ENCODE measurements at places on chromosomes 7 and 10.

GRCh38 chr7:90201500-90202195, 9.9 kb upstream of the STEAP2 start:
- DNase-seq = no peak

DNA sequence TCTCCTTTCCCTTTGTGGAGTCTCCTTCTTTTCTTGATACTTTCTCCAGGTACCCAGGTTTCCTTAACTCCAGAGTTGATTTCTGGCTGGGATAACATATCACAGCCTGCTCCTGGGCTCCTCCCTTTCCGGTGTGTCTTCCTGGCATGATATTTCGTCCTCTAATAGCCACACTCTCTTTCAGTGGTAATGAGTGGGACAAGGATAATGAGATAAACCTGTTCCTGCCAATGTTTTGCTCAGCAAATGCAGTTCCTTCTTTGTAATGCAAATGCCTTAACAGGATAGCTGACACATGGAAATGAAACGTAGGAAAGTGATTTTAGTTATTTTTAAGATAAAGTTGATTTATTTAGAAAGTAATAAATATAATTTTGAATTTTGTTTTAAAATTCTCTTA, 168.6 kb downstream of the NRP1 start:
- no peak for DNase-seq

GRCh38 chr7:5426226-5426475, 2.5 kb upstream of the TNRC18 start:
- DNase-seq = peak; percentile 72

DNA sequence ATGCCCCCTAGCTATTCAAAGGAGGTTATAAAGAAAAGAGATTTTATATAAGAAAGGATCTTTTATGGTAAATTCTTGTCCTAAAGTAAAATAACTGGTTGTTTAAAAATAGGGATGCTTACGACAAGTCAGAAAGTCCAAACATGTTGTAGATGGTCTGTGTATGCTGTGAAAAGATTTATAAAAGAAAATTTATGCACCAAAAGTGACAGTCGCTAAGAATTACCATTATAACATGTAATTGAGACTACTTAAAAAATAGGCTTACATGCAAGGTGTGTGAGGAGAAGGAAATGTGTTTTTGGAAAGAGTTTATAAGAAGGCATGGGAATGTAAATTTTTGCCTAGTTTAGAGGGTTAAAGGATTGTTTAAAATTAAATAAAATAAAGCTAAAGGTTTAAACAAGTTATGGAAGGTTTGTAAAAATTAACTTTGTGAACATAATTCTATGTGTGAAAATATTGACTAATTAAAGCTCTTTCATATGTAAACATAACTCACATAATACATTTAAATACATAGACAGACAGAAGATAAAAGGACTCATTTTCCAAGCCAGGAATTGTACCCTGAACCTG, 118.5 kb downstream of the LYZL1 start:
- no peak for DNase-seq

GRCh38 chr7:155291045-155291530, 6.6 kb upstream of the INSIG1 start:
- no peak for DNase-seq

- DNase-seq = no peak
Measured at GRCh38 chr7:5339955-5340354, 57.2 kb downstream of the SLC29A4 start.

GRCh38 chr7:15555381-15555859, 6.4 kb downstream of the AGMO start:
- no peak for DNase-seq

GRCh38 chr7:101598986-101599771, 29.9 kb downstream of the MYL10 start:
- DNase-seq = no peak

- no peak for DNase-seq
Measured at GRCh38 chr7:30163231-30163894, 28.6 kb downstream of the MTURN start.

DNA sequence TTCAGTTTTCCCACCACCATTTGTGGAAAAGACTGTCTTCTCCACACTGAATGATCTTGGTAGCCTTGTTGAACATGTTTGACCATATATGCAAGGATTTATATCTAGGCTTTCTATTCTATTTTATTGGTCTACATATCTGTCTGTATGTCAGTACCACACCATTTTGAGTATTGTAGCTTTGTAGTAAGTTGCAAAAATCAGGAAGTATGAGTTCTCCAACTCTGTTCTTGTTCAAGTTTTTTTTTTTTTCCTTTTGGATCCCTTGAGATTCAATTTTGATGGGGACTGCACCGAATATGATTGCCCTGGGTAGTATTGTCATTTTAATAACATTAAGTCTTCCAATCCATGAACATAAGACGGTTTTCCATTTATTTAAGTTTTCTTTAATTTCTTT, 176.8 kb downstream of the DNAJC1 start:
- DNase-seq = no peak

DNA sequence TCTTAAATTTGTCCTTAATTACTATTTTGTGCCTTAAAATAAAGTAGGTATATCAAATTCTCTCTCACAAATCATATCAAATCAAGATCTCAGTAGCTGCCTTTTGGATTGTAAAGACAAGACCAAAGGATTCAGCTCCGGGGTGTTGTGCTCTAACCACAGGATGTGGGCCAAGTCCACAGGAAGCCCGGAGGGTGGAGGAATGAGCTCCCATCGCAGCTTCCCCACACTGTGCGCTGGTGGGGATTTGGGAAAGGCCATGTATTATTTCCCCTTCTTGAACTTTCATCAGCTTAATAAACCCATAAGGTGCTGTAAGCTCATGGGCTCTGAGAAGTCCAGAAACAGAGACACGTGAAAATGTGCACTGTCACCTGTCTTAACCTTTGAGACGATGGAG, 241.6 kb upstream of the TCERG1L start:
- no peak for DNase-seq

DNA sequence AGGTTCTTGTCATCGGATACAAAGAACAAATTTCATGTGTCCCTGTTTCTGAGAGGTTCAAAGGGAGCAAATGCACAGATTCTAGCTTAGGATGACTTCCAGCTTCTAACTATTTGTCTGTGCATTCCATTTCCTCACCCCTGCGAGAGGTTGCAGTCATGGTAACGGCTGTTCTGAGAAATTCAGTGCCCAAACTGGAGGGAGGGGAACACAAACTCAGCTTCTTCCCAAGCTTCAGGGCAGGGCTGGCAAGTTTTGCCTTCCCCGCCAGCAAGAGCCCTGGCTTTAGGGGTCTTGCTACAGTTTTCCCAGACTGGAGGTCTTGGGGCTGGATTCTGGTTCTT, 11.1 kb downstream of the FAS start:
- no peak for DNase-seq

DNA sequence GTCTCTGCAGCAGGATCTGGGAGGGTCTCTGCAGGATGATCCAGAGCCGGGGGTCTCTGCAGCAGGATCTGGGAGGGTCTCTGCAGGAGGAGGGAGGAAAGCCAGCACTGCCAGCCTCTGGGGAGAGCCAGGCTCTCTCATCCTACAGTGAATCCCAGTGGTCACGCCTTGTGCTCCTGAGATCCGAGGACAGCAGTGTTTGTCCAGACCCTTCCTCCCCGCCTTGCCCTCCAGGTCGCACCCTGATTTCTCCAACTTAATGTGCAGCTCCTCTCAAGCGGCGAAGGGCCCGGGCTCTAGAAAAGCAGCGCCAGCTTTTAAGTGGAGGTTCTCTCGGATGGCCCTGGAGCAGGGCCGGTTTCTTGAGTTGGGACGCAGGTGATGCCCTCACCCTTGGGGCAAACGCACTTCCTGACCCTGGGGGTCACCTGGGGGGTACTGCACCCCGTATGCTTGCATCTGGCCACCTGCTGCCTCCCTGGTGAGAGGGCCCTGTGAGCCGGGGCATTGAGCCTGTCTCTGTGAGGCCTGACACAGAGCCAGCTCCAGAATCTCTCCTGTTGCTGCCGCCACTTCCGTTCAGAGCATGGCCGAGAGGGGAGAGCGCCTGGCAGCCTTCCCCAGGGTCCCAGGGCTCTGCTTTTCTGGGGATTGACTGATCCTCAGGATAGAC, 111.6 kb downstream of the ACTR3B start:
- DNase-seq = no peak

- no peak for DNase-seq
Measured at GRCh38 chr10:116802876-116803275, 46.4 kb upstream of the ENO4 start.

GRCh38 chr10:14659626-14660196, 115.0 kb downstream of the FAM107B start:
- no peak for DNase-seq

GRCh38 chr10:128881086-128881485, 586.0 kb upstream of the MGMT start:
- no peak for DNase-seq

DNA sequence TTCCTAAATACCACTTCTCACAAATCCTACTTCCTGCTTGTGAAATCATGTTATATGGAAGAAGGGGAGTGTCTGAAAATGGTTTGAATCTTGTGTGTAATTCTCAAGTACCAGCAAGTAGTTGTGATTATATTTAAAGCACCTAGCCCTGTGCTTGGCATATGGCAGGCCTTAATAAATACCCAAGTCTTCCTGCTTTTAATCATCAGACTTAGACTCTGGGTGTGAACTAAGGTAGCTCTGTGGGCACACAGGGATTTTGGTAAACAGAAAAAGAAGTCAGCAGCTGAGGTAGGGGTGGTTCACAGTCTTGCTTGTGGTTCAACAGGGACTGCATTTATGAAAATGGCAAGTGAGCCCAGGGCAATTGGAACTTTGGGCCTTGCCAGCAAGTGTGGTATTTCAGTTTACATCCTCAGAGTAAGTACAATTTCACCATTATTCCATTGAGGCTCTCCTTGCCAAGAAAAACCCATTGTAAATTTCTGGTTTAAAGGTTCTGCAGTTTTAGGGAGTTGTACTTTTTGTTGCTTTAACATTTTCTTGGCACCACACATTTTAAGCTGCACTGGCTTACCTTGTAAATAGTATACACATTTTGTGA, 215.5 kb downstream of the AUTS2 start:
- DNase-seq = no peak

DNA sequence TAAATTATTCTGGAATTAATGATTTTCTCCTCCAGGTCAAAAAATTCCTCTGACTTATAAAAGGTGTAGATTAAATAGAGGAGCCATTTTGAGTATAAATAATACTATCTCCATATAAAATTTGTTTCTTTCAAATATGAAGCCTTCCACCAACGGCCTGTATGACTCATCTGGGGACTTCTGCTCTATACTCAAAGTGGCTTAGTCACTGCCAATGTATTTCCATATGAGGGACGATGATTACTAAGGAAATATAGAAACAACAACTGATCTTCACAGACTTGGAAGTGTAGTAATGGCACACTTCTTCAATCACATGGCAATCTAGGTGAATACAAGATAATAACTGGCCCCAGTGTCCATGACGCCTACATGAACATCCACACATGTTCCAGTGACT, 335.6 kb upstream of the HGF start:
- no peak for DNase-seq

- DNase-seq = no peak
Measured at GRCh38 chr7:21542891-21543527, at the start of gene DNAH11. TSS of gene DNAH11 (plus strand) at chr7:21543039. CDS start at chr7:21543246, 207 bp downstream.

- DNase-seq = no peak
Measured at GRCh38 chr7:15016766-15017165, 114.2 kb upstream of the DGKB start.

GRCh38 chr7:83796760-83797159, 147.8 kb upstream of the SEMA3E start:
- no peak for DNase-seq

- no peak for DNase-seq
Measured at GRCh38 chr10:57186201-57186600, 825.1 kb upstream of the ZWINT start.

- DNase-seq = no peak
Measured at GRCh38 chr7:100865938-100866728, 1.1 kb upstream of the TRIP6 start.

DNA sequence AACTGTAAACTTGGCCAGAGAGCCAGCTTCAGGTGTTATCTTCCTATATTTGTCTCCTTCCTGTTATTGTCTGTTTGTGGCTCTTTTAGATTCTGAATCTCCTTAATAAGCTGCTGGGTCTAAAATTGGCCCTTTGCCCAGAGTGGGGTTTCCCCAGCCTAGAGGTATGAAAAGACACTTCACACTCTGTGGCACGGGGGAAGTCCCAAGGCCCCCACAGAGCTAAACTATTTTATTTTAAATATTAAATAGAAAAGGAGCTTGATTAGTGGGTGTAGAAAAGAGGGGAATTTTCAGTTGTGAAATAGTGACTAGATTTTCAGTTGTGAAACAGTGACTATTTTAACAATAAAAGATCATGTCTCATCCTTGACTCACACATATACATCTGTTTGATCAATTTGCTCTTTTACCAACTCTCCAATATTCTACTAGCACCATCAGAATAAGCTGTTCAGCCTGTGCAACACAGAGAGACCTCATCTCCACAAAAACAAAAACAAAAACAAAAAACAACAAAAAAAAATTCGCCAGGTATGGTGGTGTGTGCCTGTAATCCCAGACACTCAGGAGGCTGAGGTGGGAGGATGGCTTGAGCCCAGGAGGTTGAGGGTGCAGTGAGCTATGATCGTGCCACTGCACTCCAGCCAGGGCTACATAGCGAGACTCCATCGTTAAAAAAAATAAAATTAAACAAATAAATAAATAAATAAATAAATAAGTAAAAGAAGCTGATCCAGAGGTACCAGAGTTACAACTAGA, 24.9 kb upstream of the ADO start:
- DNase-seq = no peak

DNA sequence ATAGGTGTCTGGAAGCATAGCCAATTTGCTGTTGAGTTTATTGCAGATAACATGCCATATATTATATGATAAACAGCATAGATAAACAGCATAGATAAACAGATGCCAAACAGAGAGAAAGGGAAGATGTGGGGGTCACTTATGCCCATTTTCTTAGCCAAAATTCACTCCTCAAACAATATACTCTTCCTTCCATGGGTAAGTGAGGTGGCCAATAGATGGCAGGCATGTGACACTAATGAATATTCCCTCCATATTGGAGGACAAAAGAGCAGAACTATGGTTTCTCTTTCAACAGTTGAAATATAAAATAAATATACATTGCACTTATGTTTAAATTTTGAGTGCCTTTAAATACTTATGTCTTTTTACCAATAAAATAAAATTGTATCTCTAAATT, 1212.8 kb downstream of the REEP3 start:
- DNase-seq = no peak

- no peak for DNase-seq
Measured at GRCh38 chr10:59896191-59896590, 10.2 kb downstream of the CCDC6 start.
